Hematopoietic multipotent progenitor cell treated with erythropoietin and hydrocortisone succinate and interleukin-3 and kit ligand, for 8 days (in vitro differentiated cells): ENCODE measurements at places on chromosomes 2 and 18.

DNA sequence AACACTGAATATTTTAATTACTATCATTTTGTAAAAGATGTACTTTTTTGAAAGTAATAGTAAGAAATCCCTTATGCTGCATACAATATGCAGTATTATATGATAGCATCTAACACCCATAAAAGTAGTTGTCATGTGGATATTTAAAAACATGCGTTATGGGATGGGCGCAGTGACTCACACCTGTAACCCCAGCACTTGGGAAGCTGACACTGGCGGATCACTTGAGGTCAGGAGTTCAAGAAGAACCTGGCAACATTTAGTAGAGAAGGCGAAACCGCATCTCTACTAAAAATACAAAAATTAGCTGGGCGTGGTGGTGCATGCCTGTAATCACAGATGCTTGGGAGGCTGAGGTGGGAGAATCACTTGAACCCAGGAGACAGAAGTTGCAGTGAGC lies 88.9 kb downstream of the FEZ2 start:
- no peak for DNase-seq

DNA sequence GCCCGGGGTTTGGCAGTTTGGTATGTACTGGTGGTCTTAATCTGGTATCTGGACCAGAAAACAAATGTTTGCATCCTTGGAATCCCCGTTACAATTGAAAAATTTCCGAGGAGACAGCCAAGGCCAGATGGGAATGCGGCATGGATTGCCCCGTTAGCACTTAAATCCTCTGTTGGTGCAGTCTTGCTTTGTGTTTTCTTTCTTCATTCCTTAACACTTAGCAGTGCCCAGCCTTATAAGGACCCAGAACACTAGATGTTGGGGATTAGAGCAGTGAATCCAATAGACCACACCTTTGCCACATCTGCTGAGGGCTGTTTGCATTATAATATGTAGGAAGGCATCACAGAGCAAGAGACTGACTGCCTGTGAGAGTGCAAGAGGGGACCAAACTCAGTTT lies 12.8 kb upstream of the ZNF532 start:
- no peak for DNase-seq

GRCh38 chr2:226873826-226874225 lies 38.0 kb downstream of the RHBDD1 start:
- DNase-seq = no peak

- DNase-seq = no peak
Observed at GRCh38 chr18:4241090-4241617, 214.0 kb downstream of the DLGAP1 start.

DNA sequence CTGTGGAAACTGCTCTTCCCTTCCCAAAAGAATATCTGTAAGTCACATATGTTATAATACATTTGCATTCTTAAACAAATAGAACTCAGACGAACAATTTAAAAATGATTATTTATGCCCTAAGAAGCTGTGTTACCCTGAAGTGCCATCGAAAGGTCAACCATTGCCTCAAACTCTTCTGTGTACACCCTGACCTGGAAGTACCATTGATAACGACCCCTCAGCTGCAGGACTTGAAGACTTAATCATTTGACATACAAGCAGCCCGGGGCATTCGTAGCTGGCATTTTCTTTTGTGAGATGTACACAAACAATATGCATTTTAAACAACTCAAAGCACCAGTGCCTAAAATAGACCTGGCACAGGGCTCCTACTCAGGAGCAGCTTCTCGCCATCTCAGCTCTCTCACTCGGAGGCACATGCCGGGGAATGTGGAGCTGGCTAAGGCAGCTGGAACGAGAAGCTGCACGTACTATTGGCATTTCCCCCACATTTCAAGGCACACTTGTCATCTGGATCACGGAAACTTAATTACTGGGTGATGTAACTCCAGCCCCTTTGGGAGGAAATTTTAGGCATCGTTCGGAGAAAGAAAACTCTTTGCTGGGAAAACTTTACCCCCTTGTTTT lies 170.0 kb upstream of the GALNT5 start:
- DNase-seq = no peak

GRCh38 chr2:225995796-225996461 lies 596.4 kb downstream of the NYAP2 start:
- DNase-seq = no peak

DNA sequence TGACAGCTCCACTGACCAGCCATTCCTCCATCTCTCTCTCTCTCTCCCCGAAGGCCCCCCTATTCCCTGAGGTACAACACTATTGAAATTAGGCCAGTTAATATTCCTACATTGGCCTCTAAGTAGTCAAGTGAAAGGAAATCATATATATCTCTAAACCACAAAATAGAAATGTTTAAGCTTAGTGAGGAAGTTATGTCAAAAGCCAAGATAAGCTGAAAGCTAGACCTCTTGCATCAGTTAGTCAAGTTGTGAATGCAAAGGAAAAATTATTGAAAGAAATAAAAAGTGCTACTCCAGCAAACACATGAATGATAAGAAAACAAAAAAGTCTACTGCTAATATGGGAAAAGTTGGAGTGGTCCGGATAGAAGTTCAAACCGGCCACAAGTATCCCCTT lies 301.3 kb upstream of the RBMS1 start:
- DNase-seq = no peak

- no peak for DNase-seq
Observed at GRCh38 chr2:195734931-195735330, 77.9 kb downstream of the SLC39A10 start.

GRCh38 chr2:162197069-162197825 lies 45.2 kb upstream of the GCG start:
- DNase-seq = no peak

GRCh38 chr2:135840601-135841000 lies 3.6 kb upstream of the LCT start:
- DNase-seq = no peak

- no peak for DNase-seq
Observed at GRCh38 chr2:203461746-203462145, 73.4 kb downstream of the RAPH1 start.

GRCh38 chr2:113854970-113855740 lies 34.7 kb upstream of the ACTR3 start:
- DNase-seq = peak; percentile 11

DNA sequence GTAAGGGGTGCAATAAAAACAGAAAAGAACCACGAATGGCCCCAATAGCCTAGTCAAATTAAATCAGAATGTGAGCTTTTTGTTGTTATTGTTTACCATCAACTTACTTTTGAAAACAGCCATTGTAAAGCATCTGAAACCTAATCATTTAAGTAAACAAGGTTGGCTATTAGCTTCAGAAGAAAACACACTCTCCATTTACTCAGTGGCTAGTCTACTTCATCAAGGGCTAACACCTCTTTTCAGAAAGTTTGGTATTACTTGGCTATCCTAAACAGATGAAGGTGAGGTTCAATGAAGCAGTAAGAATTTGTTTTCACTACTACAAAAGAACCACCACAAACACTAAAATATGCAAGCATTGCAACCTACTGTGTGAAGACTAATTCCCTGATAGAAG lies 398.0 kb downstream of the CDH2 start:
- DNase-seq = no peak

GRCh38 chr2:19358242-19359020 lies at the start of gene OSR1:
Gene OSR1 (minus strand): TSS chr2:19358623. CDS start chr2:19353805, 4,818 bp downstream.
- no peak for DNase-seq

GRCh38 chr18:32918692-32919250 lies 145.9 kb upstream of the KLHL14 start:
- no peak for DNase-seq

- DNase-seq = peak; percentile 86
Observed at GRCh38 chr2:43152741-43153647, 73.4 kb downstream of the ZFP36L2 start.

DNA sequence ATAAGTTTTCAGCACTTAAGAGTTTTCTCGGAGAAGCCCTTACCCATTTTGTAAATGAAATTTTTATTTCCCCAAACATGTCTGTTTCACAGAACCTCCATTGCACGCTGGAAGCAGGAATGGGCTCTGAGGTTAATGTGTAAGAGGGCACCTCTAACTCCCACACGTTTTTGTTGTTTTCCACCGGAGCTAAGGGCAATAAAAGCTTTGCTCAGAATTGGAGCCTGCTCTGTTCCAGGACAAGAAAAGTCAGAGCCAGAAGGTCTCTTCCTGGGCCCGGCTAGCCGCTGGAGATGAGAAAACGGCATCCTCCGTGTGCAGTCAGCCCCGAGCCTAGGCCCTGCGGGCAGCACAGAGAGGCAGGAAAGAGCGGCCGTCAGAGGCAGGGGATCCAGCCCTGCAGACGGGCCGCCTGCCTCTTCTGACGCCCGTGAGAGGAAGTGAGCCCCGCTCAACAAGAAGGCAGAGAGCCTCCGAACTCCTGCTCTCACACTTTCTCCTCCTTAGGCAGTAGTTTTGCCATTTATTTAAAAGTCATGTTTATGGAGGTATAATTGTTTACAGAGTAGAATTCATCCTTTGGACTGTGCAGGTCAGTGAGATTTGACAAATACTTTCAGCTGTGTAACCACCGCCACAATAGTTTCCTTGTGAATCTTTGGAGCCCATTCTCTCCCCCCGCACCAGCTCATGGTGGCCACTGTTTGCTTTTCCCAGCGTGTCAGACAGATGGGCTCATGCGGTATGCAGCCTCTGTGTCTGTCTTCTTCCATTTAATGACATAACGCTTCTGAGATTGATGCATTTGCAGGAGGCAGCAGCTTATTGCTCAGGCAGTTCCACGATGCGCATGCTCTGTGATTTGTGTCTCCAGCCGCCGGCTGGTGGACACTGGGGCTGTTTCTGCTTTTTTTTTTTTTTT lies 117.3 kb downstream of the GALR1 start:
- DNase-seq = no peak
